Activated naive CD4-positive, alpha-beta T cell (primary cell): ENCODE measurements at places on chromosomes 5 and 9.

DNA sequence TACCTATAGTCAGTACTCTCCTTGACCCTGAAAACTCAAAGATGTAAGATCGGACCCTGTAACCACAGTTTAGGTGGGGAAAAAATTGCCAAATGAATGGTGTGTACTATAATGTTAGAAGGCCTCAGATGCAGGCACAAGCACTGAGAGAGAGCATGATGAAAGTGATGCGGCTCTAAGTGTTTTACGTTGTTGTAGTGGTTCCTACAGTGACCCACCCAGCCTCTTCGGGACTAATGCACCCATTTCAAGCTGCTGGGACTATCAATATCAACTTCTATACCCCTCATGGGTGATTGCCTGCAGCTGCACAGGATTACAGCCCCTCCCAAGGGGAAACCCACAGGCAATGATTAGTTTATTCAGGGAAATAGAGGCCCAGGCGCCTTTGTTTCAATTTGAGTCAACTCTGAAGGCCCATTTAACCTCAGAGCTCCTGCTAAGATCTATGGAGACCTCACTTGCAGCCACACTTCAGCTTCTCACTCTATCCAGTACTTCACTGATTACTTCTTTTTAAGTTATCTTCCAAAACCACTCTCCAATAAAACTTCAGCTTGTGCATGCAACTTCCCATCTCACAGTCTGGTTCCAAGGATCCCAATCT lies 340.7 kb downstream of the NR2F1-AS1 start:
- no peak for DNase-seq

DNA sequence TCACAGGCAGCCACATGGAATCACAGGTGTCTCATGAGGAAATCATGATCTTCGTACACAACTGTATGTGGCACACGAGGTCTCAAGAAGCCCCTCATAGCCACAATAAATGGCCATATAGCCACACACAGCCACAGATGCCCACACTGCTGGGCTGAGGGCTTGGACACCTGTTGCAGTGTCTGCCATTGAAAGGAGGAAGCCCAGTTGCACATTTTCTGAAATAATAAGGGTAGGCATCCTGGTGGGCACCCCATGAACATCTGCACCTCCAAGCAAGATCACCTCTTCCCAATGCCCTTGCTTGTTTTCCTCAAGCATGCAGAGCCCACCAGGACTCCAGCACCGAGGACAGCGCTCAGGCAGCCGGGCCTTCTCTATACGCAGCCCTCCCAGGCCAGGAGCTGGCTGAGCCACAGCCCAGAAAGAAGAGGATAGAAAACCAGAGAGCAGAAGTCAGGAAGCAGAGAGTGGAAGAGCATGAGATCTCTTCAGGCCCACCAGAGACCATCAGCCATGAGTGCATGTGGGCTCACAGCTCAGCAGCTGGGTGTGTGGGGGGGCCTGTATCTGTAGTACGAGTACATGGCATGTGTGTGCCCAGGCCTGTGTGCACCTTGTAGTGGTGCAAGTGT lies 1.0 kb upstream of the ACSL6 start:
- DNase-seq: no peak

- DNase-seq: no peak
Measured at GRCh38 chr9:96478829-96479371, 28.9 kb downstream of the HABP4 start.

DNA sequence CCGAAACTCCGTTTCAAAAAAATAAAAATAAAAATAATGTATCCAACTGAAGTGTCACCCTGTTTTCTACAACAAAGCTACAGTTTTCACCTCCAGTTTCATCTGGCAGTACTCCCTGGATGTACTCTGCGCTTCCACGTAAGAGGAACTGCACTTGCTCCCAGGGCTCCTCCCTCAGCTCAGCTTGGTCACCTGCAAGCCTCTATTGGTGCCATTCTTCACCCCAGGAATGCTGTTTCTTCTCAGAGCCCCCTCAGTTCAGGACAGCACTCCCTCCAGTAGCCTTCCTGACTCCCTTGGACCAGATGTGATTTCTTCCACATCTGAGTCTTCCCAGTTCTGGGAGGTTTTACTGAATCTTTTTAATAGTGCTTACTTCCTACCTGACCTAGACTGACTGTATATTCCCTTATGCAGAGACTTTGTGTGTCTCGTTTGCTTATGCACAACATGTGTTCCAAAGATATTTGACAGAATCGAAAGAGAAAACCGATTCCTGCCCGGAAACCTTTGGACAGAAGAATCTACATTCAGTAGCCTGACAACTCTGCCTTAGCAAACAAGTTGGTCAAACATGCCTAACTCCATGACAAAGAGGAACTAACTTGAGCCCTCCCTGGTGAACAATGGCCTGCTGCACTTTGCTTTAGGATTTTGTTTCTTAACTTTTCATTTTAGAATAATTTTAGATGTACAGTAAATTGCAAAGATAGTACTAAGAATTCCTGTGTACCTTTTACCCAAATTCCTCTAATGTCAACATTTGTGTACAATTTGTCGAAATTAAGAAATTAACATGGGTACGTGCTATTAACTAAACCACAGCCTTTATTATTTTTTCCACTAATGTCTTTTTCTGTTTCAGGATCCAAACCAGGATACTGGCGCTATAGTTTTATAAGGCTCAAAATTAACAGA lies 814 bp downstream of the CCDC125 start:
- no peak for DNase-seq

- no peak for DNase-seq
Measured at GRCh38 chr9:72858089-72858912, 94.6 kb downstream of the ALDH1A1 start.

DNA sequence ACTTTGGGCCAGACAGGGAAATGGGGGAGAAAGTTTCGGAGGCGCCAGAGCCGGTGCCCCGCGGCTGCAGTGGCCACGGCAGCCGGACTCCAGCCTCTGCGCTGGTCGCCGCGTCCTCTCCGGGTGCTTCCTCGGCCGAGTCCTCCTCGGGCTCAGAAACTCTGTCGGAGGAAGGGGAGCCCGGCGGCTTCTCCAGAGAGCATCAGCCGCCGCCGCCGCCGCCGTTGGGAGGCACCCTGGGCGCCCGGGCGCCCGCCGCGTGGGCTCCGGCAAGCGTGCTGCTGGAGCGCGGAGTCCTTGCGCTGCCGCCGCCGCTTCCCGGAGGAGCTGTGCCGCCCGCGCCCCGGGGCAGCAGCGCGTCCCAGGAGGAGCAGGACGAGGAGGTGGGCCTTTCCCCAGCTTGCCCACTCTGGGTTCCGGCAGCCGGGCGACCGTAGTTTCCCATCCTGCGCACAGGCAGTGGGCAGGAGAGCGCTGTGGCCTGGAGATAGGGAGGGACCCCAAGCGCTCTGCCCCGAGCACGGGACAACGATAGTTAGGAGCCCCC lies 516 bp downstream of the MAST4 start:
- no peak for DNase-seq

DNA sequence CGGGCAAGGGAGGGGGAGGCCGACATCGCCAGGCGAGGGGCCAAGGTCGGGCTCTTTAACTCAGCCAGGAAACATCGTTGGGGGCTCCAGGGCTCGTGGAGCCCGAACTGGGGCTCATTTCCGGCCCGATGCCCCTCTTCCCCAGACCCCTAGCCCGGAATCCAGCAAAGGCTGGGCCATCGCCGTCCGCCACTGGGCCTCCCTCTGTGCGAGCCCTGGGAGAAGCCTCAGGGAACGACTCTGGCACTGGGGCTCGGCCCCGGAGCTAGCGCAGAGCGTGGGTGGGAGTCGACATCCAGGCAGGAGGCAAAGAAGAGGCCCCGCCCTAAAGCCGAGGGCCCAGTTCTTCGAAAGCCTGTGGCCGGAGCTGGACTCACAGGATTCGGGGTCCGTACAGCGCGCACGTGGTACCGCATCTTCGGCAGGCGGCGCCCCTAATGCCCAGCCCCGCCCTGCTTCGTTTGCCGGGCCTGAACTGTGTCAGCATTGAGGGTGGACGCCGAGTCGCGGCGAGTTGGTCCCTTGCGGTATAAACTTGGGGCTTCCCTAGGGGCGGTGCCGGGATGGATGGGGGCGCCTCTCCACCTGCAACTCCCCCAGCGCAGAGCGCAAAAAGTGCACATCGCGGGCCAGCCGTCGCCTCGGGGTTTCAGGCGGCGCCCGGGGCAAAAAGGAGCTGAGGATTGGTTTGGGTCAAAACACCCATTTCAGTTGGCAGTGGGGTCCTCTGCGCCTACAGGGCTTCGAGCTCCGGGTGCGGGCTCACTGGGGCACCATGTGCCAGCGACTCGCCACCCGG lies 3.6 kb upstream of the PAX5 start:
- no peak for DNase-seq

GRCh38 chr5:89560696-89561095 lies 677.7 kb upstream of the MEF2C start:
- no peak for DNase-seq

DNA sequence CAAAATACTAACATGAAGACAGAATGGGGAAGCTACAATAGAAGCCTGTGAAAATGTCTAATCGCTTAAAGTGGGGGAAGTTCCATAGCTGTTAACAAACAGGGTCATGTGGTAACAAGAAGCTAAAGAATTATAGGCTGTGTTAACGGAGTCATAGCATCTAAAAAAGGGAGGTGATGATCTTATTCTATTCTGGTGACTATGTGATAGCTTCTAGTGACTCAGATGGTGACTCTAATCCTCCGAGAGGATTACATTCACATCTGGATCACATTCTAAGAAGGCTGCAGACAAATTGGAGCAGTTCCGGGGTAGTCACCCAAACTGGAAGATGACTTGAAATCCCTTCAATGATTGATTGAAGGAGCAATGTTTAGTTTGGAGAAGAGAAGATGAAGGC lies 142.1 kb downstream of the LIFR start:
- no peak for DNase-seq

DNA sequence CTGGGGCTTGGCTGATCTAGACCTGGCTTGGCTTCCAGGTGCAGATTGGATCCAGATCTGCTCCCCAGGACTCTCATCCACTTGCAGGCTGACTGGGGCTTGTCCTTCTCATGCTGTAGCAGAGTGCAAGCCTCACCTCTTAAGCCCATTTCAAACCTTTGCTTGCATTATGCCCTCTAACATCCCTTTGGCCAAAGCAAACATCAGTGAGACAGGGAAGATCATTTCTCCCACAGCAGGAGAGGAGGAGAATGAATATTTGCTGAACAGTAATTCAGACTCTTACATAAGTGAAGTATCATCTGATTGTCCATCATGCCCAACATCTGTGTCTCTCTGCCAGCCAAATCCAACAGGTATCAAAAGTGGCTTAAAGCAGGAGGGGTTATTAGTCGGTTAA lies 194.9 kb downstream of the C9orf152 start:
- DNase-seq: no peak

DNA sequence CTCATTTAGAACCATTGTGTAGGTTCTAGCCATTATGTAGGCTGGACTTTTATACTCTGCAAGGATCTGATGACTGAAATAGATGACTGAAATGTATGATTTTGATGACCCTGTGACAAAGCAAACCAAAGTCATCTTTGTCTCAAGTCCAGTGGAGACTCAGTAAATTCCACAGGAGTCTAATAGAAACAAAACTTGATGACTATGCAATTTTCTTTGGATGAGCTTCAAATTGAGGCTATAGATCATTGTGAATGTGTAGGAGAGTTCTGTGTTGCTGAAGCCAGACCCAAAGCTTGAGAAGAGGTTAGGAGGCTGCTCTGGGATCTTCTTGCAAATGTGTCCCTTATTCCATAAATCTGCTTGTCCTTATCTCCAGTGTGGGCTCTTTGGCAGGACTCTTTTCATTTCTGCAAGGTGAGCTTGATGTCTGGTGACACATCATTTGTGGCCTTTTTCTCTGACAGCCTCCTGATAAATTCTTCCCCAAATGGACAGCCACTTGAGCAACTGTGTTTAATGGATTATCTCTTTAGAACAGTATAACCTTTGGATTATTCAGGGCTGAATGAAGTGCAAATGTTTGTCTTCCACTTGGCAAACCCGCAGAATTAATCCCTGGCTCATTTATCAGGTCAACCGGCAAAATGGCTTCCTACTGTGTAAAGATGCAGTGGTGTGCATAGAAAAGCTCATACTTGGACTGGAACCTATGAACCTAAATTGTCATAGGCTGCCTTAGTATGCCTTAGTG lies 235.1 kb upstream of the ANKH start:
- DNase-seq: no peak

GRCh38 chr9:124041817-124042116 lies 30.2 kb downstream of the LHX2 start:
- no peak for DNase-seq

DNA sequence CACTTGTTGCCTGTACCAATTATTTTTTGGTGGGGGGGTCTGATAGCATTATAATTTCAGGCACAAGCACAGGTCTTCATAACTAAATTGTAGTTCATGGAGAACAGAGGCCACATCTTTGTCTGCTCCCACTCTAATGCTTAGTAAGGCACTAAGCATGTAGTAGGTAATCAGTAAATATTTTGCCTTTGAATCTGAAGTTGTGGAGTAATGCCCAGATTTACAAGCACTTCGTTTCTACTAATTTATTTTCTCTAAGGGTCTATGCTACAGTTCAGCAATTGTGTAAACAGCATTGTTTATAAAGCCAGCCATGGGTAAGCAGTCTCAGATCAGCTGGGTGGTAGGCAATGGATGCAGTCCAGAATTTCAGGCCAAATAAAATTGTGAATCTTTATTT lies 78.6 kb downstream of the GRIA1 start:
- DNase-seq: no peak

GRCh38 chr5:126695091-126695490 lies 81.8 kb upstream of the LMNB1 start:
- DNase-seq: no peak

- DNase-seq: no peak
Measured at GRCh38 chr5:134145041-134145757, 30.7 kb downstream of the TCF7 start.

DNA sequence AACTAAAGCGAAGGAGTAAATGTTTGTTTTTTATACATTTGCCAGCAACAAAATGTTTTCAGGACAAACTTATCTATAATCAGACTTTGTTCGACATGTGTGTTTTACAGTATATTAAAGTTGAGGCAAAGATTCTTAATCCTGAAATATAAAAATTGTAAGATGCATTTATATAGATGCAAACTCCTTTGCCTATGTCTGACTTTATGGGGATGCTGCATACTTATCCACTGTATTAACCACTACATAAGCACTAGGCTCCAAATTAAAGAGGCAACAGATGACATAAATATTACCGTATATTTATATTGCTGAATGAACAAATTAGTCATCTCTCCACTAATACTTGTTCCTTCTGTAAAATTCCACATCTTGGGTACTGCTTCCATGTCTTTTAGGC lies 882.7 kb upstream of the ARRDC3 start:
- DNase-seq: no peak
